ENCODE measurements at places on chromosomes 2 and 18. TPM values are rescaled to one million over a fixed set of nuclear protein-coding genes. Genes with fewer than 3 reads are reported as not detected.

DNA sequence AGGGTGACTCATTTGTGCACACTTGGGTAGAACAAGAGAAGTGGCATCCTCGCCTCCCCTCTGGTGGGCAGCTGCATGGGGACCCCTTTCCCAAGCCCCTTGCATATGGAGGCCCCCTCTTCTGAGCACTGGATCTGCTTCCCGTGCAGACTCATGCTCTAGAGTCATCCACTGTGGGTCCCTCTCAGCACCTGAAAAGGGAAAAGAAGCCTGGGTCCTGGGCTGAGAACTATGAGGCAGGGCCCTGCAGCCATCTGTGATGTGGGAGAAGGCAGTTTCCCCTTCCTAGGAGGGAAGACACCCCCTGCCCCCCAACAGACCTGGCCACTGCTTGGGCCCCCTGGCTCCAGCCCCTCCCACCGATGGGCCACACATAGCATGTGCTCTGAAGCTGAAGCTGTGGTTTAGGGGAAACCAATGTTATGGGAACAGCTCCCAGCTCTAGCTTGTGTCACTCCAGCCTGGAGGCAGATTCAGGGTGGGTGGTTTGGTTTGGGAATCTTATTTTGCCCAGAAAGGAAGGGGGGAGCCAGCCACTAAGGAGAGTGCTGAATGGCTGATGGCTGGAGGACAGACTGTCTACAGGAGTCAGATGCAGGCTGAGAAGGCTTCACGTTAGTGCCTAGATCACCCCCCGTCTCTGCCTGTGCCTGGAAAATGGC lies 172.8 kb downstream of the GLI2 start:
- no peak for DNase-seq

DNA sequence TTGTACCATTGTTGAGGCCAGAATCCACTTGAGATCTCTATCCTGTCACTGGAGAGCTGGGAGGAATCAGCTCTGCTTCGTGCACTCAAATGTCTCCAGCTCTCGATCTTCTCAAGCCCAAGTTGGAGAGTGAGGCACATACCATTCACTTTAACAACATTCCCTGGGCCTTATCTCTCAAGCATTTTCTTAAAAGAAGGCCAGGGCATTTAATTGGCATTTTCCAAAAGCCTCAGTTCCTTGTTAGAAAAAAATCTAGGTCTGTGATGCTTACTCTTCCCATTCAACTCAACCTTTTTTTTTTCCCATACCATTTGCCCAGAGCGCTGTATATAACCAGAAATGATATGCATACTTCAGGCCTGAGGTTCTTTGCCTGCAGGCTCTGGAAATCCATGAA lies 10.1 kb downstream of the QPCT start:
- no peak for DNase-seq

DNA sequence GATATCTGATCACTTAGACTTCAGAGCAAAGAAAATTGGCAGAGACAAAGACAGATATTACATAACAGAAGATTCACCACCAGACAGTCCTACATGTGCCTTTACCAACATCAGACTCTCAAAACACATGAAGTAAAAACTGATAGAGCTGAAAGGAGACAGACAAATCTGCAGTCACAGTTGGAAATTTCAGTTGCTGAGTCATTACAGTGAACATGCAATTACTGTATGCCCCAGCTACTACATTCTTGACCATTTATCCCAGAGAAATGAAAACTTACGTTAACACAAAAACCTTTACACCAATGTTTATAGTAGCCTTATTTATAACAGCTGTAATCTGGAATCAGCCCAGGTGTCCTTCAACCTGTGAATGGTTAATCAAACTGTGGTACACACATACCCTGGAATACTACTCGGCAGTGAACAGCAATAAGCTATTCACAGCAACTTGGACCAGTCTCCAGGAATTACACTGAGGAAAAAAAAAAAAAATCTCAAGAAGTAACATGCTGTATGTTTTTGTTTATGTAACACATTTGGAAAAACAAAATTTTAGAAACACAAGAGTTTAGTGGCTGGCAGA lies 7.5 kb upstream of the SCLY start:
- no peak for DNase-seq

DNA sequence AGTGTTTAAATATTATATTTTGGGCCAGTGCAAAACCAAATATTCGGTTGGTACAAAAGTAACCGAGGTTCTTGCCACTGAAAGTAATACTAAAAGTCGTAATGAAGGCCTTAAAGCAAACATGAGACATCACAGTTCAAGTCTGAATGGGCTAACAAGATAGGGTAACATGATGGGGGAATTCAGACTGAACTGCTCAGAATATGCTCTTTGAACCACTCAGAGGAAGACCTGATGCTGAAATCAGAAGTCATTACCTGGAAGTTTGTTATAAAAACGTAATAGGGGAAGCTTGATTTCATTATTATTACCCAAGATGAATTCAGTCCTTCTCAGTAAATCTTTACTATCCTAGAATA lies 26.6 kb downstream of the CDKL4 start:
- DNase-seq: no peak

DNA sequence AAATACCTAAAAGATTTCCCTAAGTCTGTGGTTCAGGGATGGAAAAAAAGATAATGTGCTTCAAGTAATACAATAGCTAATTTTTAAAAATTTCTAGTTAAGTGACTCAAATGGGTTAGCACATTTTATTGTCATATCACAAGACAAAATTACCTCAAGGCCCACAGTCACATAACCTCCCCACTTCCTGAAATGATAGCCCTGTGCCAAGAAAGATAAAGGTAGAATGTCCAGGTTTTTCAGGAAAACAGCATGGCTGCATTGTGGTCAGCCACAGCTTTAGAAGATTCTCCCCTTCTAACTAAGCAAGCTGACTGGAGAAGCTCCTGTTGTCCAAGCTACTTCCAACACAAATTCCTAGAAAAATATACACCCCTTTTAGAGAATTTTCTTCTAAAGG lies 127.1 kb upstream of the SLC35G4 start:
- no peak for DNase-seq

- DNase-seq: no peak
These were observed 11.0 kb upstream of the EPG5 start for GRCh38 chr18:45978084-45978483.

- DNase-seq: no peak
These were observed 33.1 kb downstream of the DNMT3A start for GRCh38 chr2:25308599-25308998.

GRCh38 chr18:10416065-10416464 lies 38.4 kb upstream of the APCDD1 start:
- no peak for DNase-seq

- DNase-seq: no peak
These were observed 90.2 kb downstream of the PXDN start for GRCh38 chr2:1653956-1654695.

GRCh38 chr2:119463990-119464389 lies 32.3 kb downstream of the TMEM37 start:
- DNase-seq: no peak

DNA sequence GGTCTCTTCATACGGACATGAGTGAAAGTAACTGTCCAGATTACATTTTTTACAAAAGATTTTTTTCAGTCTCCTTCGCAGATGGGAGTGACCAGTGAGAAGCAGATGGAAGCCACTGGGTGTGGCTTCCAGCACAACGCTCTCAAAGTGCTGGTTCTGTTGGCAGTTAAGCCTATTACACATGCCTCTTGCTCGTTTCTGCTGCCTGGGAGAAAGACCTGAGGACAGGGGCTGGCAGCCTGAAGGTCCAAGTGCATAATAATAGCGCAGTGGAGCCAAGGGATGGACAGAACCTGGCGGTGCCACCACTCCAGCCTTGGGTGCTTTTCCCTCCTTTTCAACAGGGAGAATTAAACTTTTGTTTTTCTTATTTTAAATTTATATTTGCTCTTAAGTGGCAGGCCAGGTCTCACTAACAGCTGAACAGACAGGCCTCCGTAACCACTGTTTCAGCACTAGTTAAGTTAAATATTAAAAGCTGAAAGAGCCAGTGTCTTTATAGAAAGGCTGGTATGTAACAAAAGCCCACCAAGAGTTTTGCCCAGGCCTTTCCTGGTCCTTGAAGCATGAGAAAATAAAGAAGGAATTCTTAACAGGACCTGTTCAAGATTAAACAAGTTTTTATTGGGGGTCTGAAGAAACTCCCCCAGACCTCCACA lies 1.2 kb upstream of the SKA1 start:
- DNase-seq: no peak

DNA sequence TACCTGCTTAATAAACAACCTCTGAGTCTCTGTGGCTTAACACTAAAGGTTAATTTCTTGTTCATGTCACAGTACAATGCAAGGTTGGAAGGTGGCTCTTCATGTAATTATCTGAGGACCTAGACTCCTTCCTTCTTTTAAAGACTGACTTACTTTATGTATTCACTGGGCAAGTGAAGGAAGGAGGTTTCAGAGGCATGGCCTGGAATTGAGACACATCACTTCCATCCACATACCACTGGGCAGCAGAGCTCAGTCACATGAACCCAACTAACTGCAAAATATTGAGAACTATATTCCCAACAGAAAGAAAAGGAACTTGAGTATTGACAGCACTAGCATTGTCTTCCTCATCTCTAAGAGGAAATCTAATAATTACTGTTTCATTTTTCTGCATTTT lies 57.5 kb upstream of the FN1 start:
- DNase-seq: no peak

- no peak for DNase-seq
These were observed 19.3 kb downstream of the SH3YL1 start for GRCh38 chr2:244547-244946.

DNA sequence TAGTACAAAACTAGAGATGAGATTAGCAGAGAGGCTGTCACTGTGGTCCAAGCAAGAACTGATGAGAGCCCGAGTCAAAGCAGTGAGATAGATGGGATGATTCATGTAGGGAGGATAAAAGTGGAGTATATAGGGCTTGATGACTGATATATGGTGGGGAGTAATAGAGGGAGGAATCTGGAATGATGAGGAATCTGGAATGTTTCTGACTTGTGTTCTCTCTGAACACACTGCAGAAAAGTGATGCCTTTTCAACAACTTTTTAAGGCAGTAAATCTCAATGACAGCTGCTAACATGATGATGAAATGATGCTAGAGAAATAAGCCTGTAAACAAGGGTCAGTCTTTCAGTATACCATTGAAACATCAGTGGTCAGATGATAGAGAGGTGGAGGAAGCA lies 143.5 kb upstream of the SP5 start:
- no peak for DNase-seq

DNA sequence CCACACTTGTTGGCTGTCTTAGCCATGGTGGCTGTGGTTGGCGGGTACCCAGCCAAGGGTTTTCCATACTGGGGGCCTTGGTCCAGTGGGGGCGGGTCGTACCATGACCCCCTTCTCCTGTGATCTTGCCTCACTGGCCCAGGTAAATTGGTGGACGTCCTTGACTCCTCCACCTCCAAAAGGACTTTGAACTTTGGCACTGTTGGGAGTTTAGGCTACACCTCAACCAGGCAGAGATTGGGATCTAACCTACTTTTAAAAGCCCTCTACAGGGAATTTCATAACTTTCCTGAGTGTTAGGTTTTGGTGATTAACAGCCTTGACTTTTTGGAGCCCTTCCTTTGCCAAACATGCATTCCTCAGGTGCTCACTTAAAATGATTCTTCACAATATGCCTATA lies 106.7 kb downstream of the NEDD4L start:
- DNase-seq: no peak

DNA sequence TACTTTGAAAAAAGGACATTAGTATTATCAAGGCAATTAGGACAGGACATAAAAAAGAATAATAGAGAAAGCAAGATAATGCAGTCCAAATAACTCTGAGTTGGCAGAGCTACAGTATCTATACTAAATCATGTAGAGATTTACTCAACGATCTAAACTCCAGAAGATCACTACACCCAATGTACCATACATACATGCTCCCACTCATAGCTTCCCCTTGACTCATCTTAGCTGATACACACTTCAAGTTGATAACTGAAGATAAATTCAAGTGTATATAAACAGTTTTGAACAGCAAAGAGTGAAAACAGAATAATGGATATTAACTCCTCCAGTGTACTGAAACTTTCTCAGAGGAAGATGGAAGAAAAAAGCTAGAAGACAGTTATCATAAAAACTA lies 78.5 kb downstream of the SESTD1 start:
- no peak for DNase-seq

- DNase-seq: no peak
These were observed 29.3 kb downstream of the UBE2F start for GRCh38 chr2:237996021-237996593.

DNA sequence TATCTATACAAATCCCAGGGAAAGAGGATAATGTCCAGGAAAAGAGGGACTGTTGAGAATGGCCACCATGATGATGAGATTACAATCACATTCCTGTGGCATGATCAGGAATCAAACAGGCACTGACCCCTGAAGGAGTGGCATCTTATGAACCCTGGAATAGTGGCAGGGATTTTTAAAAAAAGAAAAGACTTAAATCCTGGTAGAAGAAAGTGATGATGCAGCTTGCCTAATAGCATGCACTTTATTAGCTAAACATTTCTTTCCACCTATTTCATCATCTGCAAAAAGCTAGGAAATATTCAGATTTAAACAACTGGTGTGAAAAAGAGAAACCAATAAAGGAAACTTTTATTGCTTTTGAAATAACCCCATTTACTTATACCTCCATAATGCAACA lies 87.2 kb upstream of the FSHR start:
- DNase-seq: no peak

The CYP1B1 gene
- 4.9 TPM for total RNA-seq

GRCh38 chr2:173580956-173581355 lies 226.3 kb downstream of the CDCA7 start:
- DNase-seq: no peak

- DNase-seq: no peak
These were observed 1.2 kb downstream of the ERMN start for GRCh38 chr2:157324331-157324843.

GRCh38 chr2:238591732-238592131 lies 165.0 kb downstream of the ASB1 start:
- DNase-seq: no peak

The LRRFIP1 gene
- total RNA-seq: 182 TPM

The ADD2 gene
- total RNA-seq: 14.0 TPM

The PUM2 gene
- 72.9 TPM for total RNA-seq

DNA sequence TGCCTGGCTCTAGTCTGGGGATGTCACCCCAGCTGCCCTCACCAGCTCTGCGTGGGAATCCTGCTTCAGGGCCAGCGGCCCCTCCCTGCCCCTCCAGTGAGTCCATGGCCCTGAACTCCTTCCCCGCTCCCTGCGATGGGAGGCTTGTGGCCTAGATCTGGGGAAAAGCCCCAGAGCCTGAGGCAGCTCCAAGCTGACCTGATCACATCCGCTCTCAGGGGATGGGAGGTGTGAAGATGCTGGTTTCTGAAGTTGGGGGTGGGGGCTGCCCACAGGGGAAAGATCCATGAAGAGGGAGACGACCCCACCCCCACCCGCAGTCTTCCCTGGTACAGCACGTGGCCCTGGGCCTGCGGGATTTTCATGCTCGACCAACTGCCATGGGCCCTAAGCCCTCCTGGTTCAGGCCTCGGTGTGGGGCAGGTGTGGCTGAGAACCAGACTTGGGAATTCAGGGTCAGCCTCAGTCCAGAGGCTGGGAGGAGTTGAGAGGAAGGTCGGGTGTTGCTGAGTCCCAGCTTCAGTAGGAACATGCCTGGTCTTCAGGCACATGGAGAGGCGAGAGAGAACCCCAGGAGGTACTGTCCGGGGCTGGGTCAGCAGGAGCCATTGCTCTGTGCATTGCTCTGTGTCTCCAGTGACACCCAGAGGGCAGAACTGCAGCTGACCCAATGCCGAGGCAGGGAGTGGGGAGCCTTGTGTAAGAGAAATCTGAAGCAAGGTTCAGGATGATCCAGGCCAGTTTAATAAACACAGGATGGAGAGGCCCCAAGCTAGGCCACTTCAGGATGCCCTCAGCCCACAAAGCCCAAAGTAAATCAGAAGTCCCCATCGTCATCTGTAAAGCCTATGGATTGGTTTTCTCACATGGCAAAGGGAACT lies 115.1 kb downstream of the CAPN13 start:
- DNase-seq: no peak
